HFF-Myc (cell line): ENCODE measurements at places on chromosomes 16 and 17.

DNA sequence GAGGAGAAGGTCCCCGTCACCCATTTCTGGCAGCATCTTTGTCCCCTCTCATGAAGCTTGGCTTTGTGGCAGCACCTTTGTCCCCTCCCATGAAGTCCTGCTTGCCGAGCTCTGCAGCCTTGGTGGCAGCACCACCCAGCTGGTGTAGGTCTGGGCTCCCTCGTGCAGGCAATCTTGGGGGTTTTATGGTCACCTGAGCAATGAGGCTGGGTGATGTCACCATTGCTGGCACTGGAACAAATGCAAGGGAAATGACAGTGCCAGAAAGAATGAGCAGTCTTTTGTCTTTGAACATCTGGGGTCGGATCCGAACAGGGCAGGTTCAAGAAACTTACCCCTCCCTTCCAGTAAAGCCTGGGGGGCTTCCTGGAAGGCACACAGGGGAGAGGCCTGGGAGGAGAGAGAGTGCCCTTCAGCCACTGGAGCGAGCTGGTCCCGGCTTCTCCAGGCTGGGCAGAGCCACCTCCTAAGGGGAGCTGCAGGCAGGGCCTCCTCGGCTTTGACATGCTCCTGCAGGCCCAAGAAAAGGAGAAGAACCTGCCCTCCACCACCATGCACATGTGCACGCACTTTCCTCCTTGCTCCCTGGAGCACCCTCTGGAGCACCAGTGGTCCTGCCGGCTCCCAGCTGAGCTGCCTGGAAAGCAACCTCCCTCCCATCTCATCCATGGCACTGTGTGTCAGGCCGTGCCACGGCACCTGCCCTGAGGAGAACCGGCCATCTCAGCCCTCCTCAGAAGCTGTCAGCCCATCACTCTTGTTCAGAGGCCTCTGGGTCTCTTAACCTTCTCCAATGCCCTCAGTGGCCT, 16.0 kb downstream of the BTBD17 start:
- DNase-seq, result no peak

DNA sequence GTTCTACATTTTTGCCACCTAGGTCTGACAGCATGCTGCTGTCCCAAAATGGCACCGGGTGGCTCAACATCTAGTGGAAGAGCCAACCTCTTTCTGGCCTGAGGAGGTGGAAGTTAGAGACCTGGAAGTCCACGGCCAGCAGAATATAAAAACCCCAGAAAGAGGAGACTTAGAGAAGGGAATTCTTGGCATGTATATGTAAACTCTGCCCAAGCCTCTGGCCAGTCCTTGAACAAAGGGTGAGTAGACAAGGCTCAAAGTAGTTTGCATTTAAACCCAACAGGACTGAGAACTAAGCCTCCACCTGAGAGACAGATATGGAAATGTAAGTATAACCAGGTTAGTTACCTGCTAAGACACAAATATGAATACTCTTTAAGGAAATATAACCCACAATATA, 210.3 kb downstream of the GRIN2A start:
- DNase-seq, result no peak

- DNase-seq, result no peak
These were observed 27.4 kb downstream of the EMP2 start for GRCh38 chr16:10552998-10553491.

GRCh38 chr16:68031951-68032350, 8.9 kb downstream of the DUS2 start:
- DNase-seq, result no peak

GRCh38 chr16:84751241-84751640, 51.4 kb downstream of the USP10 start:
- DNase-seq, result no peak

DNA sequence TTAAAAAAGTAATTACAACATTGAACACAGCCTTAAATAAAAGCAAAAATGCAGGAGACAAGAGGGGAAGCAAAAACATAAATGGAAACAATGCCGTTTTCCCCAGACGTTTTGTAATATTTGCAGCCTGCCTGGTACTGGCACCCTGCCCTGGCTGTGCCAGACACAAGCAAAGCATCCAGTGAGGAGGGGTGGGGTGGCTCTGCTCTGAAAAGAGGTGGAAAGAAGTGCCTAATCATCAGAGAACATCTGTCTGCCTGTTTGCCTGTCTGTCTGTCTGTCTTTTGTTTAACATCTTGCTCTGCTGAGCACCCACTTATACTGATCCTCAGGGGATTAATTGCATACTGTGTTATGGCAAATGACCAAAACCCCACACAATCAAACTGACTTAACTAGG, 62.7 kb downstream of the C16orf82 start:
- DNase-seq, result no peak

GRCh38 chr17:68657576-68657975, 56.4 kb upstream of the FAM20A start:
- no peak for DNase-seq

DNA sequence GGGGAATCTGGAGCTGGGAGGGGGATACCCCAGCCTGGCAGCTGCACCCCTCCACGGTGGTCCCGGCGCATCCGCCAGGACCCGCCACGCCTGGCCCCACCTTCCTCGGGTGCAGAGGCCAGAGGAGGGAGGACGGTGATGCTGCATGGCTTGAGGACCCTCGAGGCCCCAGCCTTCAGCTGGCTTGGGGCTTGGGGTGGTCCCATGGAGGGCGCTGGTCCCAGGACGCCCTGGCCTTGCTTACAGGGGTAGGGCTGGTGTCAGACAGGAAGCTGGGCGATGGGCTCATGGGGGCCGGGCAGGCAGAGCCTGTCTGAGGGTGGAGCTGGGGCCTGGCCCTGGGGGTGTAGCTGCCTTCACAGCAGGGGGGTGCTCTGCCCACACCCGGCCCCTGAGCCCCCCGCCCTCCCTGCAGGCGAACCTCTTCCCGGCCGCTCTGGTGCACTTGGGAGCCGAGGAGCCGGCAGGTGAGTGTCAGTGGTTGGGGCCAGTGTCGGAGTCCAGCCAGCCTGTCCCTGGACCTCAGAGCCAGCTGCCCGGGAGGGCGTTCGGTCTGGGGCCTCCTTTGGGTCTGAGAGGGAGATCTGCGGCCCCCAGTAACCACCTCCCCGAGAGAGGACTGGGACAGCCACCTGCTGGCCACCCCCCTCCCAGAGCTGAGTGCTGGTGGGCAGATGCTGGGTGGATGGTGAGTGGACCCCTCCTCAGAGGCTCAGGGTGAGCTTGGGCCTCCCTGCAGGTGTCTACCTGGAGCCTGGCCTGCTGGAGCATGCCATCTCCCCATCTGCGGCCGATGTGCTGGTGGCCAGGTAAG, 6.4 kb downstream of the CENPX start:
- no peak for DNase-seq

- DNase-seq, result no peak
These were observed 701 bp downstream of the PIPOX start for GRCh38 chr17:29043539-29044145.

DNA sequence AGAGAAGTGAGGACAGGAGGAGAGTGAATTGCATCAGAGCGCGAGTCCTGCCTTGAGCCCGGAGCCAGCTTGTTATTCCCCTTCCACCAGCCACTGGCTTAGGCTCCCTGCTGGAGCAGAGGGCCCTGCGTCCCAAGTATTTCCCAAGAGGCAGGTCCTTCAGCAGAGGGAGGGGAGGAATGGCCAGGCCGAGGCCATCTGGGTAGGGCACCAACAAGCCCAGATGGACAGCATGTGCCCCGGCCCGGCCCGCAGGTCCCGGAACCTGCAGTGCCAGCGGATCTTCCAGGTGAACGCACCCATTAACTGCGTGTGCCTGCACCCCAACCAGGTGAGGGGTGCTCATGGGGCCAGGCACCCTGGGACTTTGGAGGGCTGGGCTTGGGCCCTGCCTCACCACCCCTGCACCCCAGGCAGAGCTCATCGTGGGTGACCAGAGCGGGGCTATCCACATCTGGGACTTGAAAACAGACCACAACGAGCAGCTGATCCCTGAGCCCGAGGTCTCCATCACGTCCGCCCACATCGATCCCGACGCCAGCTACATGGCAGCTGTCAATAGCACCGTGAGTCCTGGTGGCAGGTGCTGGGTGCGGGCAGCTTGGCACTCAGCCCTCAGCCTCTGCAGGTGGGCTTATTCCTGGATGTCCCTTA, 1.7 kb downstream of the MLST8 start:
- DNase-seq, result no peak

- DNase-seq, result no peak
These were observed 29.1 kb downstream of the STAT3 start for GRCh38 chr17:42359133-42359532.

DNA sequence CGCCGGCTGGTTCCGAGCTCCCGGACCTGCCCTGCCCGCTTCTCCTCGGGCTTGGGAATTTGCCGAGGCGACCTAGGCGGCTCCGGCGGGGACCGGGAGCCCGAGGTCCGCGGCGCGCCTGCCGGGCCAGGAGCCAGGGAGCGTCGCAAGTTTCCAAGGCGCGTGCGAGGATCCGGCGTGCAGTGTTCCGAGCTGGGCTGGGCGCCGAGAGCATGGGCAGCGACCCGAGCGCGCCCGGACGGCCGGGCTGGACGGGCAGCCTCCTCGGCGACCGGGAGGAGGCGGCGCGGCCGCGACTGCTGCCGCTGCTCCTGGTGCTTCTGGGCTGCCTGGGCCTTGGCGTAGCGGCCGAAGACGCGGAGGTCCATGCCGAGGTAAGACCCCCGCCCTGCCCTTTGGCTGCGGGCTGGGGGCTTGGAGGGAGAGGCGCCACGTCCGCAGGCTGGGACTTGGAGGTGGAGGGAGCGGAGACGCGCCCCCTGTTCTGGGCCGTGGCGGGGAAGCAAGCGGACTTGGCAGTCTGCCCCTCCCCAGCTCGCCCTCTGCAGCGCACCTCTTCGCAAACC, 668 bp downstream of the MMP15 start:
- no peak for DNase-seq
